ENCODE measurements at places on chromosomes 2 and 18.

DNA sequence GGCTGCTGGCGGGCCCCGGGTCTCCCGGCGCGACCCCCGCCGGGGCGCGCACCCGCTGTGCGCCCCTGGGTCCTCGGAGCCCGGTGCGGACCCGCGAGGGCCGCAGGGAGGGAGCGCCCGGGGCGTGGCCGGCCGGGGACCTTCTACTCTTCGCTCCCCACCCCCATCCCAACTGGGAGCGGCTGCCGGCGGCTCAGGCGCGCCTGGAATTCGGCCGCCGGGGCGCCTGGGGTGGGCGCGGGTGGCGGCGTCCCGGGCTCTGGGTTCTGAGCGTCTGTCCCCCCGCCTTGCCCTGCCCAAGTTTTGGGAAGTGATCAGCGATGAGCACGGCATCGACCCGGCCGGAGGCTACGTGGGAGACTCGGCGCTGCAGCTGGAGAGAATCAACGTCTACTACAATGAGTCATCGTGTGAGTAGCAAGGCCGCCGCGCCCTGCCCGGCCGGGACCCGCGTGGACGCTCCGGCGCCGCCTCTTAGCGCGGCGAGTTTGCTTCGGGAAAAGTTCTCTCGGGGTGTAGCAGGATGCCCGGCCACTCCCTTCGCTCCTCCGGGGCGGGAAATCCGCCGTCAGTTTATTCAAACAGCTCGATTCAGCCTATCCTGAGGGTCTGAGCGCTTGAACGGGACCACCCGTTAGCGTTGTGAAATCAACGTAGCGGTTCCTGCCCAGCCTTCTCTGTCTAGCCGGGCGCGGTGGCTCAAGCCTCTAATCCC lies 502 bp downstream of the TUBB6 start:
- no peak for DNase-seq

DNA sequence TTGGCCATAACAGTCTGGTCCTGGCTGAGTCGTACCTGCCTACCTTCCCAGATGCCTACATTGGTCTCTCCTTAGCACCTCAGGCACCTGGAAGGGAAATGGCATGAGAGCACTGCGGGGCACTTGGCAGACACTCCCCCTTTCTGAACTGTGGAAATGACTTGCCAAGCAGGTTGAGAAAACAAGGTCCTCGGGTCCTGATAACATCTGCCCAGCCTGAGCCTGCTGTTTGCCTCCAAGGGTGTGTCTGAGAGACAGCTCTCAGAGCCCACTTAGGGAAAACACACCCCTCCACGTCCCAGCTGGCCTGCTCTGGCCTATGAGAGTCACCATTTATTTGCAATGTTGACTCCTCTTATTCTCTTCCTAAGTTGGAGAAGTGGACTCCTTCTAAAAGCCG lies 10.5 kb downstream of the FAM110C start:
- no peak for DNase-seq

DNA sequence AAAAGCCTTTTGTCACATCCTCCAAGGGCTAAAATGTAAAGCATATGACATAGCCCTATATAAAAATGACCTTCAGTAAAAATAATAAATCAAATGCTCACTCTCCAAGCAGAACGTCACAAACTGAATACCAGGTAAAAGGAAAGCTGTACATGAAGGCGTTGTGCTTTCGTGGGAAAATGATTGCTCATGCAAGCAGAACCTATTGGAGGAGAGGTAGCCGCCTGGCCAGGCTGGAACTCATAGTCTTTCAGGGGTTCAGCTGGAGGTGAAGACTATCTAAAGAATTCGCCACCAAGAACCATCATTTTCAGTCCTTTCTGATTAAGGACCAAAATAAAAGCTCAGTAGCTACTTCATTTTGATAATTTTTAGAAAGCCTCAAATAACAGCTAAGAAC lies 44.7 kb downstream of the ANKRD44 start:
- no peak for DNase-seq

GRCh38 chr2:199136681-199137080 lies 321.1 kb downstream of the SATB2 start:
- DNase-seq: no peak

GRCh38 chr2:238061315-238062202 lies 758 bp downstream of the SCLY start:
- DNase-seq: no peak

- no peak for DNase-seq
Observed at GRCh38 chr2:189176516-189176915, 3.0 kb downstream of the COL5A2 start.

GRCh38 chr2:123521854-123522253 lies 503.2 kb upstream of the CNTNAP5 start:
- DNase-seq: no peak

GRCh38 chr2:74097574-74097973 lies 50.1 kb downstream of the BOLA3 start:
- no peak for DNase-seq

DNA sequence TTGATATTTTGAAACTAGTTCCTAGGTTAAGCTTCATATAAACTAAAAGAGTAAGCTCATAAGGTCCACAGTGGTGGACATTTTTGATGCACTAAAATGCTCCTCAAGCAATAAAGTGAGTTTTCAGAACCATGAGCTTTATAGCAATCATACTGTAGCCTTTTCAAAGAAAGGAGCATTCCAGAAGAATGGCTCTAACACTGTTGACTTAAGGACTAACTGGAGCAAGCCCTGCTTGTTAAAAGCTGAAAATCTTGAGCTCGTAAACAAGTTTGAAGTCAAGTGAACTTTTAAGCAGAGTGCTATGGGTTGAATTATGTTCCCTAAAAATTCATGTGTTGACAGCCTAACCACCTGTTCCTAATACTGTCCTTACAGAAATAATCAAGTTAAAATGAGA lies 38.0 kb downstream of the KYNU start:
- no peak for DNase-seq

- no peak for DNase-seq
Observed at GRCh38 chr2:6231166-6231565, 539.0 kb downstream of the SOX11 start.

- DNase-seq: no peak
Observed at GRCh38 chr18:32302806-32303205, 113.0 kb downstream of the MEP1B start.

GRCh38 chr2:3283206-3283605 lies 94.4 kb downstream of the EIPR1 start:
- no peak for DNase-seq

GRCh38 chr2:239471011-239471792 lies 70.4 kb upstream of the HDAC4 start:
- DNase-seq: no peak

DNA sequence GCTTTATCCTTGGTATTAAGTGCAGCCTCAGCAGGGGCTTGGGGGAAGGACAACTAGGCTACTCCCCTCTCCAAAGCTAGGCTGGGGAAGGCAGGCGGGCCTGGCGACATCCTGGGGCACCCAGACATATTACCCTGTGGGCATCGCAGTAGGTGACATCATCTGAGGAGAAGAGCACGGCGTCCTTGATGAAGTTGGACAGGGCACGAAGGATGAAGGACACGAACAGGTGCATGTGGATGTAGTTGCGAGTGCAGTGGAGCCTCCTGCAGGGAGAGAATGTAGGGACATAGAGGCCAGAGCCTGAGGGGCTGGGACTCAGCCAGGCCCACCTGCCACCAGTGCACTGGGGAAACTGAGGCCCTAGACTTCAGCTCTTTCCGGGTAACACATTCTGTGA lies 32.3 kb downstream of the TMEM37 start:
- no peak for DNase-seq

DNA sequence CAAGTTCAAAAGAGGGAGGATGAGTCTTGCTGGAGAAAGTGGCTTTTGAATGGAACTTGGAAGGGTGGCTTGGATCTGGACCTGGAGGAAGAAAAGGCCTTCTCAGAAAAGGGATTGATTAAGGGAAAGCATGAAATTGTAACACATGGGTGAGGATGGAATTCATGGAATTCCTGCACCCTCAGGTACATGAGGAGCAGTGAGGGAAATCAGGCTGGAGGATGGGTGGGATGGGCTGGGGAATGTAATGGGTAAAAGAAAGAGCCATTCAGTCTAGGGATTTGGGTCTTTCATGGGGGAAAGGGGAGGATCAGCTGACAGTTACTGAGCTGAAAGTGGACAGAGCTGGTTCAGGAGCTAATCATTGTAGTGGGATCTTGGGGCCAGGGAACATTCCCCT lies 51.2 kb upstream of the HAAO start:
- DNase-seq: no peak

Data from stimulated activated CD4-positive, alpha-beta T cell treated with anti-CD3 and anti-CD28 coated beads, Interleukin-15, amount 100 ng/mL, for 1 hour (primary cell).